ENCODE measurements at places on chromosomes 1 and 21.
A peak's percentile ranks its signal among the peaks of the same experiment; 100 is the strongest.

DNA sequence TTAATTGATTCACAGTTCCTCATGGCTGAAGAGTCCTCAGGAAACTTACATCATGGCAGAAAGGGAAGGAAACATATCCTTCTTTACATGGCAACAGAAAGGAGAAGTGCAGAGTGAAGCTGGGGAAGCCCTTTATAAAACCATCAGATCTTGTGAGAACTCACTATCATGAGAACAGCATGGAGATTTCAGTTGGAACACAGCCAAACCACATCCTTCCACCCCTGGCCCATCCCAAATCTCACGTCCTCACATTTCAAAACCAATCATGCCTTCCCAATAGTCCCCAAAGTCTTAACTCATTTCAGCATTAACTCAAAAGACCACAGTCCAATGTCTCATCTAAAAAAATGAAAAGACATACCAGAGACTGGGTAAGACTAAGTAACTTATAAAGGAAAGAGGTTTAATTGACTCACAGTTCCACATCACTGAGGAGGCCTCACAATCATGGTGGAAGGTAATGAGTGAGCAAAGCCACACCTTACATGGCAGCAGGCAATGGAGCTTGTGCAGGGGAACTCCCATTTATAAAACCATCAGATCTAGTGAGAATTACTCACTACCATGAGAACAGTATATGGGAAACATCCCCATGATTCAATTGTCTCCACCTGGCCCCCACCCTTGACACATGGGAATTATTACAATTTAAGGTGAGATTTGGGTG lies 105.2 kb downstream of the MRPL39 start:
- no peak for DNase-seq

- DNase-seq, result no peak
These were observed 177.1 kb downstream of the GABPA start for GRCh38 chr21:25911730-25912401.

DNA sequence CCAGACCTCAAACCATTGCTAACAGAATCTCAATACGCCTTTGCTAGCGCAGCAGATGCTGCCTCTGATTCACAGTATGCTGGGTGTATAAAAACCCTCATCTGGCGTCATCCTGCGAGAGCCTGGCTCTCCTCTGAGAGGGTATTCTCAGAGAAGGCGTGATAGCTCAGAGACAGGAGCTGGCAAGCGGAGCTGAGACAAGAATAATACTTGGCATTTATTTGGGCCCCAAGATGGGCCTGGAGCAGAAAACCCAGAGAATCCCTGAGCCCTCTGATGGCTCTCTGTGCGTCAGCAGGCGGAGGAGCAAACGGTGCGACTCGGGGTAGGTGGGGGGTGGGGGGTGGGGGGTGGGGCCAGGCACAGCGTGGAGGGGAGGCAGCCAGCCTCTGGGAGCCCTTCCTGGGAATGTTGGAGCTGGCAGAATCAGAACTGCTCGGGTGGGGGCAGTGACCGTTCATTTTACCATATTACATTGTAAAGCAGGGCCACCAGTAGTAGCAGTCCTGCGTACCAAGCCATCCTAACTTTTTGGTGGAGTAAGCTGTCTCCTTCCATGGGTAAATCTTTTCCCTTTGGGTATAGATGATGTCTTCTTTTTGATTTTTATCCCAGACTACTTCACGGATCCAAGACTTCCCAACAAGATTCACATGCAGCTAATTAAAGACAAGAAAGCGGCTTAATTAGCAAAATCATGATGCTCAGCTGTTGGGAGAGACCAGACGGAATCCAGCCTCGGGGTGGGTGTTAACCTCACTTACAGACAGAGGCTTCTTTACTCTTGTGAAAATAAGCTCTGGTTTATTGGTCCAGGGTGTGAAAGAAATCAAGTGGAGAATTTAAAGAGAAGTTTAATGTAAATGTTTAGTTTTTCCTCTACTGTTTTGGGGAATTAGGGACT lies 7.1 kb downstream of the RIIAD1 start:
- DNase-seq, result peak; percentile 50

- peak; percentile 45 for DNase-seq
These were observed 898 bp downstream of the KRTAP27-1 start for GRCh38 chr21:30336596-30336995.

GRCh38 chr1:61423643-61424042 lies 301.3 kb downstream of the TM2D1 start:
- no peak for DNase-seq

GRCh38 chr1:225462429-225462713 lies 34.5 kb upstream of the LBR start:
- no peak for DNase-seq

DNA sequence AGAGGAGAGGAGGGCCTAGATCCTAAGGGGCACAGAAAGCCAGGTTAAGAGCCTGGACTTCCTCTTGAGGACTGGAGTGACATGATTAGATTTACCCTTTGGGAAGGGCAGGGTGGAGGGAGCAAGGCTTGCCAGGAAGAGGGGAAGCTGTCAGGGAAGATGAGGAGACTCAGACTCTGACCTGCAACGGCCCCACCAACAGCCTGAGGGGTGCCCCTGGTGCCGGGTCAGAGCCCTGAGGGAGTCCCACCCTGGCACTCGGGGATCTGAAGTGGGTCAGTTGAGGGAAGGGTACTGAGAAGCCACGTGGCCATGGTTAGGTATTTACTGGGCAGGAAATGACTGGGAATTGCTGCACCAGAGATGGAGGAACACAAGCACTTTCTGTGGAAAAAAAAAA lies 9.8 kb downstream of the ECE1 start:
- DNase-seq, result no peak

DNA sequence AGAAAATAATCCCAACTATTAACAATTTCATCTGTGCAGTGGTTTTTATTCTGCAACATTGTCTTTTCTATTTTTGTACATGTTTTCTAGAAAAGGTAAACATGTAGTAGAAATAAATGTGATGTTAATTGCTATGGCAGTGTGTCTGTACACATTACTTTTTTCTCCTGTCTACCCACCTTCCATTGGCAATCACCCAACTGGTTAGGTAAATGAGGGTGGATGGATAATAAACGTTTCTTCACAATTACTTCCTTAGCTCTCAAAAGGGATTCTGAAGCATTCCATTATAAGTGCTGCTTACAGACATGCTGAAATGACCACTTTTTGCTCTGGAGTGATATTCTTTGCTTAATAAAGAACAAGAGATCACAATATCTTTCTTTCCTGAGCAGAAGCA lies 61.4 kb downstream of the MAGI3 start:
- DNase-seq, result no peak

DNA sequence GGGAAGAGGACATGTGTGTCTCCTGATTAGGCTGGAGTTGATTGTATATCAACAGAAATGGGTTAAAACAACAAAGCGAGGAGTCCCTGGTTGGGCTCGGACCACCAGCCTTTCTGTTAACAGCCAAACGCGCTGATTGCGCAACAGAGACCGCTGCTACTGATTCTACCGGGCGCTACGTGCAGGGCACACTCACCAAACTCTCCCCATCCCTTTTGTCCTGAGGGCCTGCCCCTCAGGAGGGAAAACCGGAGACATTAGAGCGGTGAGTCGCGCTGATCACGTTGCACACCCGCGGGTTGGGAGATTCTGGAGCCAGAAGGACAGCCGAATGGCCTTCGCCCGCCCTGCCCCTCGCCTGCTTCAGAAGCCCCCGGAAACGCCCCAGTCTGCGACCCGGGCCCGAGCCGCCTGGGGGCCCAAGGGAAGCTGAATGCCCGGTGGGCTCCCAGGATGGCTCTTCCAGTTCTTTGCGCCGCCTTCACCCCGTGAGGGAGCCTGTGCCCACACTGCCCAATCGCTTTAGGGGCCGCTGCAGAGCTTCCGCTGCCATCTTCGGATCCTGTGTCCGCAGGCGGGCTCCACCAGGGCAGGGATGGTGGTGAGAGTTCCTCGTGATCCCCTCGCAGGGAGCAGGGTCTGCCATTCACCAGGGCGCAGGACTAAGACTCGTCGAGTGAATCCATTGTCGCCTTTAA lies 165.4 kb upstream of the NBPF11 start:
- DNase-seq, result no peak

All from astrocyte of the cerebellum (primary cell).